Activated CD4-positive, alpha-beta T cell treated with anti-CD3 and anti-CD28 coated beads for 36 hours (primary cell): ENCODE measurements at places on chromosomes 7 and 10. TPM values are rescaled to one million over a fixed set of nuclear protein-coding genes. Genes with fewer than 3 reads are reported as not detected.

ASAH2 gene
- 0.05 TPM for total RNA-seq

SNX13 gene
- total RNA-seq: 23.9 TPM

CAMK2B gene
- total RNA-seq: 1.8 TPM

CNPY4 gene
- 11.0 TPM for total RNA-seq

PTPN20 gene
- 2.0 TPM for total RNA-seq

CYP3A5 gene
- total RNA-seq: not detected

CLEC5A gene
- total RNA-seq: not detected

SEMA3E gene
- not detected for total RNA-seq

AKR1C2 gene
- not detected for total RNA-seq

NFE2L3 gene
- 19.9 TPM for total RNA-seq

MTERF1 gene
- total RNA-seq: 16.7 TPM

SFTPD gene
- not detected for total RNA-seq

GRCh38 chr7:99120916-99121315, 23.0 kb downstream of the SMURF1 start:
- peaks cover 46% of the 10 kb centered on the region for H3K4me1 ChIP-seq
- no peaks in the 10 kb centered on the region for H3K27me3 ChIP-seq
- DNase-seq: no peak
- peaks cover 25% of the 10 kb centered on the region for H3K36me3 ChIP-seq
- no peak overlapping the region for H3K4me3 ChIP-seq

DNA sequence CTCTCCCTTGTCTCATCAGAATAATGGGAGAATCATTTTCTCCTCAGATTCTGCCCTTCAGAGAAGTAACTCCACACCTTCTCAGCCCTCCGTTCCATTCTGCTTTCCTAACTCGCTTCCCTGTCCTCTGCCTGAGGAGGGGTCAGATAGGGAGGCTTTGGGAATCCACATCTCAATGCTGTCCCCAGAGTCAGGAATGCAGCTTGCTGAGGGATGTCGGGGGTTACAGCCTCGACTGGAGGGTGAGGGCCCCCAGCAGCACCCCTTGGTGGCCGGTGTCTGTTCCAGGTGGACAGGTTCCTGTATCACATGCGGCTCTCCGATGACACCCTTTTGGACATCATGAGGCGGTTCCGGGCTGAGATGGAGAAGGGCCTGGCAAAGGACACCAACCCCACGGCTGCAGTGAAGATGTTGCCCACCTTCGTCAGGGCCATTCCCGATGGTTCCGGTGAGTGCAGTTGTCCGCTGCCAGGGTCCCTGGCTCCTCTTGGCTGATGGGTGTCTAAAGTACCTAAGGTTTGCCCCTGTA, 6.9 kb downstream of the HKDC1 start:
- H3K36me3 ChIP-seq: no peaks in the 10 kb centered on the region
- H3K4me3 ChIP-seq: no peak overlapping the region
- DNase-seq: no peak
- peaks cover 51% of the 10 kb centered on the region for H3K4me1 ChIP-seq
- H3K27ac ChIP-seq: no peak overlapping the region

GRCh38 chr10:101106351-101106750, 24.7 kb upstream of the TLX1 start:
- DNase-seq: no peak
- H3K4me1 ChIP-seq: no peaks in the 10 kb centered on the region
- no peak overlapping the region for H3K27ac ChIP-seq
- H3K4me3 ChIP-seq: no peak overlapping the region
- no peaks in the 10 kb centered on the region for H3K36me3 ChIP-seq

DNA sequence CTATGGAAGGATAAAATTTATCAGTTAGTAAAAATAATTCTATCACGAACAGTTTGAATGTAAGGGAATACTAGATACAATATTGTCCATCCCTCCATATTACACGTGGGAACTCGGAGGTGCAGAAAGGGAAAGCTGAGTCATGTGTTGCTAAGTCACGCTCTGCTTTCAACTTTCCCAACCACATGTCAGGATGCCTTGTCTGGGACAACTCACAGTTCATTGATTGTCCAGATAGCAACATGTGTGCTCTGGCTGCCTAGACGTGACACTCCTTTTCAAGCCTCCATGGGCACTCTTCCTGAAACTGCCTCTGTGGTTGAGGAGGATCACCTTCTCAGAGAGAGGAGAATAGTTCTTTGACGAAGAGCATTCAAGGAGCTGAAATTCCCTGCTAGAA, 808.1 kb downstream of the GRID1 start:
- DNase-seq: no peak
- H3K4me1 ChIP-seq: no peaks in the 10 kb centered on the region
- H3K36me3 ChIP-seq: no peaks in the 10 kb centered on the region
- peaks cover 4% of the 10 kb centered on the region for H3K27me3 ChIP-seq
- no peak overlapping the region for H3K4me3 ChIP-seq

DNA sequence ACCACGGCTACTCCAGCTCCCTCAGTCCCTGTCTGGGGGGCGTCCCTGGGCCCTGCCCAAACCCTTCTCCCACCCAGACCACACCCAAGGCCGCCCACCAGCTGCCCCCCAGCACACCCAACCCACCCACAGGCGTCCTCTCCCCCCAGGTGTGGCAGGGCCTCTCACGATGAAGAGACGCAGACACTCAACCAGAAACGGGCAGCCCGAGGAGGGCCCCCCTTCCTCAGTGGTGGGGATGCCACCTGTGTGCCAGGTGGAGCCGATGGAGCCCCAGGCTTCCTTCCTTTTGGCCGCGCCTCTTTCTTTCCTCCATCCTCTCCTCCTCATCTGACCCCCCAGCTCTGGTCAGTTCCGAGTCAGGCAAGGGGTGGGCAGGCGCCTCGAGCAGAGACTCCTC, 28.7 kb downstream of the ADGRA1 start:
- no peak overlapping the region for H3K27ac ChIP-seq
- no peaks in the 10 kb centered on the region for H3K36me3 ChIP-seq
- DNase-seq: no peak

- DNase-seq: no peak
- peaks cover 10% of the 10 kb centered on the region for H3K36me3 ChIP-seq
- peak overlapping the region; percentile 88 for H3K4me3 ChIP-seq
- peak overlapping the region; percentile 100 for H3K27ac ChIP-seq
- no peaks in the 10 kb centered on the region for H3K27me3 ChIP-seq
- peaks cover 47% of the 10 kb centered on the region for H3K4me1 ChIP-seq
Observed at GRCh38 chr7:107744345-107744750, 406 bp downstream of the CBLL1 start.

GRCh38 chr10:34420795-34421194, 394.3 kb downstream of the PARD3 start:
- DNase-seq: no peak
- no peaks in the 10 kb centered on the region for H3K4me1 ChIP-seq
- H3K27me3 ChIP-seq: peaks cover 2% of the 10 kb centered on the region
- H3K36me3 ChIP-seq: no peaks in the 10 kb centered on the region
- no peak overlapping the region for H3K4me3 ChIP-seq
- no peak overlapping the region for H3K27ac ChIP-seq

- no peaks in the 10 kb centered on the region for H3K27me3 ChIP-seq
- no peak overlapping the region for H3K4me3 ChIP-seq
- H3K27ac ChIP-seq: peak overlapping the region; percentile 13
- no peak for DNase-seq
- peaks cover 28% of the 10 kb centered on the region for H3K4me1 ChIP-seq
Observed at GRCh38 chr10:8776926-8777622, 722.6 kb downstream of the GATA3 start.

- no peaks in the 10 kb centered on the region for H3K36me3 ChIP-seq
- DNase-seq: peak; percentile 13
- no peak overlapping the region for H3K4me3 ChIP-seq
- no peaks in the 10 kb centered on the region for H3K27me3 ChIP-seq
- H3K4me1 ChIP-seq: no peaks in the 10 kb centered on the region
Observed at GRCh38 chr10:115417585-115418265, 324.6 kb downstream of the ATRNL1 start.

GRCh38 chr7:100683659-100684533, 10.2 kb downstream of the GIGYF1 start:
- H3K36me3 ChIP-seq: peaks cover 19% of the 10 kb centered on the region
- no peak overlapping the region for H3K27ac ChIP-seq
- H3K4me1 ChIP-seq: peaks cover 26% of the 10 kb centered on the region
- no peaks in the 10 kb centered on the region for H3K27me3 ChIP-seq
- DNase-seq: no peak

- no peaks in the 10 kb centered on the region for H3K27me3 ChIP-seq
- H3K4me3 ChIP-seq: no peak overlapping the region
- DNase-seq: no peak
- H3K36me3 ChIP-seq: no peaks in the 10 kb centered on the region
- H3K4me1 ChIP-seq: no peaks in the 10 kb centered on the region
Observed at GRCh38 chr7:135217645-135218509, 6.6 kb upstream of the WDR91 start.

GRCh38 chr7:103593691-103594090, 147.7 kb upstream of the SLC26A5 start:
- no peak overlapping the region for H3K4me3 ChIP-seq
- no peaks in the 10 kb centered on the region for H3K4me1 ChIP-seq
- H3K27me3 ChIP-seq: peaks cover 7% of the 10 kb centered on the region
- no peaks in the 10 kb centered on the region for H3K36me3 ChIP-seq

DNA sequence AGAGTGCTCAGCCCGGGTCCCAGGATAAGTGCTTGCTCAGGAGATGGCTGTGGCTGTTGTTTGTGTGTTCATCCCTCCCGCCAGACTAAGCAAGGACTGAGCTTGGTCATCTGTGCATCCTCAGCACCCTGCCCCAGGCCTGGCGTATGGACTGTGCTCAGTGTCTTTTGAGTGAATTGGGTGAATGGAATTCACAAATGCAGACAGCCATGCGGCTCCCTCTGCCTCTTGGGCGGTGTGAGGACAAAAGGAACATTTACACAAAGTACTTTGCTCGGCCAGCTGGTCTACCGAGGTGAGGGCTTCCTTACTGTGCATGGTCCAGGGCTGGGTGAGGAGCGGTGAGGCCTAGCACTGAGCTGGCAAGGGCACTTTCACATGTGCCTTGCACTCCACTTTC, 120.2 kb downstream of the CDH23 start:
- DNase-seq: no peak
- no peak overlapping the region for H3K27ac ChIP-seq
- H3K27me3 ChIP-seq: no peaks in the 10 kb centered on the region
- no peaks in the 10 kb centered on the region for H3K36me3 ChIP-seq
- H3K4me1 ChIP-seq: no peaks in the 10 kb centered on the region
- no peak overlapping the region for H3K4me3 ChIP-seq

DNA sequence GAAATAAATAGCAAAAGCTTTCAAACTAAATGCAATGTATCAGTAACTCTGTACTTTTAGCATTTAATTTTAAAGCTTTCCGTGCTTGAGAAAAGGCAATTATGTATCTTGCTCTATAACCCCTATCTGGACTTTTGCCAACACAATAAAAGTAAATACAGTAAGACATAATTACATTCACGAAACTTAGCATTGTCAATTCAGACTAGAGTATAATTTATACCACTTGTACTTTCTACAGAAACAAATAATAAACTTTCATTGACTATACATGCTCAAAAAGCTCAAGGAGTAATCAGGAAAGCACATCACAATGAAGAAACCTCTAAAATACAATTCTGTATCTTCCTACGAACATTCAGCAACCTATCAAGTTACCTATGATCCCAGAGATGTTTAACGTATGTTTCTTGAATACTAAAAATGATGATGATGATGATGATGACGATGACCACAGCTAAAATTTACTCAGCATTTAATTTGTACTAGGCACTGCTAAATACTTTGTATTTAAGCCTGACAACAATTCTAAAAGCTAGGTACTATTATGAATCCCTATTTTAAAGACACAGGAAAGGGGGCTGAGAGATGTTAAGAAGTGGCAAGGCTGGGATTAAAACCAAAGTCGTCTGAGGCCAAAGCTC, 44.9 kb downstream of the MINDY3 start:
- H3K36me3 ChIP-seq: peaks cover 27% of the 10 kb centered on the region
- H3K4me3 ChIP-seq: no peak overlapping the region
- DNase-seq: no peak
- H3K4me1 ChIP-seq: peaks cover 5% of the 10 kb centered on the region

DNA sequence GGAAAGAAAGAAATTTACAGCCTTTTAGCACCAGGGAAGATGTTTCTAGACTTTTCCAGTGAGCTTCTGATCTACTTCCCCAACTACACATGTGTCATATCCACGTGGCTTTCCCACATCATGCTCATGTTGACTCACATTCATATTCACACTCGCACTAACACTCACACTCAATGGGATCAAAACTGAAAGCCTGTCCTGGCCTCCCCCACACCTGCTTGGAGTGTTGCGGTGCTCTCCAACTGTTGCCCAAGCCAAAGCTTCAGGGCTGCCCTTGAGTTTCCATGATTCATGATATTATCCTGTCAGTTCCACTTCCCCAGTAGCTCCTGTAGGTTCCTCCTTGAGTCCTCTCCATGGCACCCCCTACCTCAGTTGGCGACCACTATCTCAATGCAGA, 444.4 kb downstream of the GATA3 start:
- H3K27ac ChIP-seq: no peak overlapping the region
- DNase-seq: peak; percentile 38
- no peaks in the 10 kb centered on the region for H3K36me3 ChIP-seq
- peaks cover 14% of the 10 kb centered on the region for H3K4me1 ChIP-seq
- H3K4me3 ChIP-seq: no peak overlapping the region
- peaks cover 14% of the 10 kb centered on the region for H3K27me3 ChIP-seq

- H3K4me3 ChIP-seq: no peak overlapping the region
- H3K27ac ChIP-seq: no peak overlapping the region
- H3K27me3 ChIP-seq: no peaks in the 10 kb centered on the region
Observed at GRCh38 chr10:79424221-79425073, 21.0 kb downstream of the ZCCHC24 start.

DNA sequence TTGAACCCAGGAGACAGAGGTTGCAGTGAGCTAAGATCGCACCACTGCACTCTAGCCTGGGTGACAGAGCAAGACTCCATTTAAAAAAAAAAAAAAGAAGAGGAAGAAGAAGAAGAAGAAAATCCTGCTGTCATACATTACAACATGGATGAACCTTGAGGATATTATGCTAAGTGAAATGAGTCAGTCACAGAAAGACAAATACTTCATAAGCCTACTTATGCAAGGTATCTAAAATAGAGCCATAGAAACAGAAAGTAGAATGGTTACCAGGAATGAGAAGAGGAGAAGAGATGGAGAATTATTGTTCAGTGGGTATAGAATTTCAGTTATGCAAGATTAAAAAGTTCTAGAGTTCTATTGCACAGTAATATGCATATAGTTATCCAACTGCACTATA, 466.5 kb downstream of the PLXNA4 start:
- no peak overlapping the region for H3K27ac ChIP-seq
- H3K4me3 ChIP-seq: no peak overlapping the region
- H3K27me3 ChIP-seq: peaks cover 7% of the 10 kb centered on the region
- no peaks in the 10 kb centered on the region for H3K4me1 ChIP-seq
- no peak for DNase-seq
- no peaks in the 10 kb centered on the region for H3K36me3 ChIP-seq

DNA sequence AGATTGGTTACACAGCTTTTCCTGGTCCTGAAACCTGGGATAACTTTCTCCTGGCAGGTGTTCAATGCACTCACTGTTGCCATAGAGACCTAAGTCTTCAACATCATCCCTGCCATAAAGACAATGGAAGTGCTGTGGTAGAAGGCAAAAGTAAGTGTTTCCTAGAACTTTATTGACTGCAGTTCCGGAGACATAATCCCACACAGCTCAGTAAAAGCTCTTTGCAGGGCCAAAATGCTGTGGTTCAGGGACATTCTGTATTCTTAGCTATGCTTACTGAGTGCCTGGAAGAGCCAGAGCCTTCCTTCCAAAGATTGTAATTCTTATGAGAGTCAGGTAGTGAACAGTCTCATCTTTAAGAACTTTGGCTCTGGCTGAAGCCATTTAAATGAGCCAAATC, 5.3 kb downstream of the WIPF3 start:
- no peaks in the 10 kb centered on the region for H3K36me3 ChIP-seq
- H3K4me3 ChIP-seq: no peak overlapping the region
- H3K27me3 ChIP-seq: peaks cover 50% of the 10 kb centered on the region
- H3K27ac ChIP-seq: no peak overlapping the region
- no peak for DNase-seq
- peaks cover 3% of the 10 kb centered on the region for H3K4me1 ChIP-seq
